Stimulated activated CD8-positive, alpha-beta memory T cell treated with anti-CD3 and anti-CD28 coated beads, Interleukin-4, amount 100 ng/mL, for 24 hours (primary cell): ENCODE measurements at places on chromosomes 5 and 9.

DNA sequence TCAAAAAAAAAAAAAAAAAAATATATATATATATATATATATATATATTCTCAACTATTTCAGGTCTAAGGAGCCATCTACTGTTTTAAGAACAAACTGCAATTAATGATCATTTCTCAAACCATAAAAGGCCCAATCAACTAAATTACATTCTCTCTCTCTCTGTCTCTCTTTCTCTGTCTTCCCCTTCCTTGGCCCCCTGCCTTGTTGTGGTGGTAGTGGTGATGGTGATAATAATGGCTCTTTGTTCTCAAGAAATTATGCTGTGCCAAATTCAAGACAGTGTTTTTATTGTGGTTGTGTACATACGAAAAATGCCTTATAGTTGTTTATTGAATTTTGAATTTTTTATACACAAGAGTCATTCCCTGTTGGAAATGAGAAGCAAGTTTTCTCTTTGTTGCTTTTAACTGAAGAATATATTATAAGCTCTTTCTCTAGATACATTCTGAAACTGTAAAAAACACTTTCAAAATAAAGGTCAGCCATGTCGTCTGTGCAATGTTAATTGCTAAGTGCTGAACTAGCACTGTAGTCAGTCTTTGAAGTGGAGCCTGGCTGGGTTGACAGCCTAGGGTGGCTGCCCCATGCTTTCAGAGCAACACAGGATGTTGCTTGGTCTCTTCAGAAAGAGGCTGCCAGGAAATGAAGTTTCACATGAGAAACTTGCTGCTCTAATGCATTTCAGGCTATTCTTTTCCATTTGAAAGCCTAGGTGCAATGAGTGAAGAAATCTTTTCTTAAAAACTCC, 96.0 kb downstream of the HINT1 start:
- DNase-seq: peak; percentile 28

DNA sequence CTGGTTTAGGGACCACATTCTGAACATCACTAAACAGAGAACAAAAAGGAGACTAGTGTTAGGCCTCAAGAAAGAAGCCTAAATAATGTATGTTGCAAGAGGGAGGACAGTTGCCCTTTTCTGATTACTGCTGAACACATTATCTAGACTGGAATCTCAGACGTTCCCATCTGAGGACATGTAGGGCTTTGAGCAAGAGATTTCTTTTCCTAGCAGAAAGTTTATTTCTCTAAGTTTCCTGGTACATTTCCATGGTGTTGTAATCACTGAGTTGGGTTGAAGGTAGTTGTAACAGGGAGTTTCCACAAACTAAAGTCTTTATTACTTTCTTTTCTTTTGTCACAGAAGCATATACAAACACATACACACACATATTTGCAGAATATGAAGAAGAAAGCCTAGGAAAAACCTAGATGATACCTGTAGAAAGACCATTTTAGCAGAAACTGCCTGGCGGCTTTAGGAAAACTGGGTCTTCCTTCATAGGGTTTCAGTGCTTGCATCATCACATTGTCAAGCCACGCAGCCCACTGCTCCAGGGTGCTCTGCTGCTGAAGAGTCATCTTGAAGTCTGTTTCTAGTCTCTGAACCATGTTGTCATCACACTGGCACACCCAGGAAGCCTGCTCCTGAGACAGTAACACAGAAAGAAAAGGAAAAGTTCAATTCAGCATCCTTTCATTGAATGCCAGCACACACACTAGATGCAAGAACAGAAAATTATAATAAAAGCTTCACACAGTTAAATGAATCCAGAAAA, 269.1 kb downstream of the RFX3 start:
- DNase-seq: no peak

DNA sequence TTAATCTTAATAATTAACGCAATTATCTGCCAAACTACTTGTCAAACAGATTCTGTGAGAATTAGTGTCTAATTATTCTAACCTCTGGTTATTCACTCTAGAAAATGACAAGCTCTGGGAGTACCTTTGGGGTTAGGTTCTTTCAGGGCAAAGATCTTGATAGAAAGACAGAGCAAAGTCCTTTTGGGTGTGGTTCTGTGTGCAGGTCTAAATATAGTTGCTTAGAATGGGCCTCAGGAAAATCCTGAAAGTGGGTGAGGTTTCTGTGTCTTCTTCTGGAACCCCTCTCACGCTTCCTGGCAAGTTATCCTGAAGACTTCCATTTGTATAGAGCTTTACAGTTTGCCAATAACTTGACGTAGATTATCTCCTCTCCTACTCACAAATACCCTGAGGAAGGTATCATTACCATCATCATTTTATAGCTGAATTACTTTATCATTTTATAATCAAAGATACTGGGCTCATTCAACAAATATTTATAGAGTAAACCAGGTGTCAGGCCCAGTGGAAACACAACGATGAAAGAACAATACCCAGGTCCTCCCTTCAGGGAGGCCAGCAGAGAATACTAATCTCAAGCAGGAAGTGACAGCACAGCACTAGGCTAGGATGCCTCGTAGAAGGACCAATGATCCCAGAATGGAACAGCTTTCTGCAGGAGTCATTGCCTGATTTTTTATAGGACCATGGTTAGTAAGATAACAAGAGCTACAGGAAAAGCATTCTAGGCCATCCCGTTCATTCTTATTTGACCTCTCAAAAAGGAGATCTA, 27.6 kb upstream of the LHFPL2 start:
- no peak for DNase-seq

- no peak for DNase-seq
These were observed 9.8 kb downstream of the PIK3R1 start for GRCh38 chr5:68225188-68225910.

DNA sequence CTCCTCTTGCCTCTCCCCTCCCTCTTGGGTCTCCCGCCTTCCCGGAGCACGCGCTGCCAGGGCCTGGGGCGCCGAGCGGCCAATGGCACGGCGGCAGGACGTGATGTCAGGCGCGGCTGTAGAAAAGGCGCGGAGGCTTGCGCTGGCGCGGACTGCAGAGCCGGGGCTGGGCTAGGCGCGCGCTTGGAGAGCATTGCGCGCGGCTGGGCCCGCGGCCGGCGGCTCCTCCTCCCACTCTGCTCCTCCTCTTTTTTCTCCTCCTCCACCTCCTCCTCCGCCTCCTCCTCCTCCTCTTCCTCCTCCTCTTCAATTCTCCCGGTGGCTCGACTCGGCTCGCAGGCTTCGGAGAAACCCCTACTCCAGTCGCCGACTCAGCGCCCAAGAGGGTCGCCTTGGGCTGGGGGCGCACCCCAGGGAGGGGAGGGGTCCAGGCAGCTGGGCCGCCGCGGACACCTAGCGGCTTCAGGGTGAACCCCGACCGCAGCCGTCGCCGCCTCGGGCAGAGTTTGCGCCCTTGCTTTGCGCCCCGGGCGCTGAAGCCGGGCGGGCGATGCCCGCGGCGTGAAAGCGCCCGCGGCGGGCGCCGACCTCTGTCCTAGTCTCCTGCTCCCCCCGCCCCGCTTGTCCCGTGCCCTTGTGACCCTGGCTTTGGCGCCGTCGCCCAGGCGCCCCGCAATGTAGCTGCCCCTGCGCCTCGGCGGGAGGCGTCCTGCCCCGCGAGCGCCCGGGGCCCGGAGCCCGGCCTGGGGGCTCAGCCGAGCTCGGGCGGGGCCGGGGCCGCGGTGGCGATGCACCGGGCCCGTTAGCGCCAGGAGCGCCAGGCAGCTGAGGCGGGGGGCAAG, at the start of gene LHX2:
Gene LHX2, plus strand, starts transcription at position 309 of the 842 bp plus-strand sequence. CDS start 581 bp downstream, outside the sequence.
- DNase-seq: peak; percentile 25

DNA sequence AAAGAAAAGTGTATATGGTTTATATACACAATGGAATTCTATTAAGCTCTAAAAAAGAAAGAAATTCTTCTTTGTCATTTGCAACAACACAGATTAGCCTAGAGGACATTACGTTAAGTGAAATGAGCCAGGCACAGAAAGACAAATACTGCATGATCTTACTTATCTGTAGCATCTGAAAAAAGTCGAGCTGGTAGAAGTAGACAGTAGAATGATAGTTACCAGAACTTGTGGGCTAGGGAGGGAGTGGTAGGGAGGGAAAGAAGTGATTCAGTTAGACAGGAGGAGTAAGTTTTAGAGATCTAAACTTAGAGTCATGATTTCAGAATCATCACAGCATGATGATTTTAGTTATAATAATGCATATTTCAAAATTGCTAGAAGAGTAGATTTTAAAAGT, 184.6 kb downstream of the TLE4 start:
- DNase-seq: no peak

- DNase-seq: no peak
These were observed 11.4 kb upstream of the DNAH5 start for GRCh38 chr5:13955896-13956295.
